ENCODE measurements at places on chromosomes 4 and X.

DNA sequence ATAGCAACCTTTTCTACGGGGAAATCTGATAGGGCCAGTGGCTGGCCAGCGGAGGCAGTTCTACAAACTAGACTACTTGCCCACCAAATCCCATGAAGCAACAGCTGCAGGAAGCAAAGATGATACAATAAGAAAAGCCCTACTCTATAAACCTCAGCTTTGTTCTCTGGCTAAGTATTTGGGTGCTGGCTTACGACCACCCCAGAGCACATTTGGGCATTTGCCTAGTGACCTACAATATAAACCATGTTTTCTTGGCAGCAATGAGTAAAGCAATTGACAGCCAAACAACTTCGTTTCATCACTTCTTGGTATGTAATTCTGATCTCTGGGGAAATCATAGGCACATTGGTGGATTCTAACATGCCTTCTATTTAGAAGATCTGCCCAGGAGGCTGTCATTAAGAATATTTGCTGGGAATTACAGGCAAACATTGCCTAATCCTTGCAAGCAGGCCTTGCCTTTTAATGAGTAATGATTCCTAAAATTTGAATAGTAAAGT lies 7.5 kb upstream of the LHFPL1 start:
- no peak for DNase-seq

GRCh38 chr4:87088186-87088585 lies 132.2 kb downstream of the KLHL8 start:
- no peak for DNase-seq

GRCh38 chr4:40254608-40255392 lies 58.0 kb downstream of the RHOH start:
- no peak for DNase-seq

DNA sequence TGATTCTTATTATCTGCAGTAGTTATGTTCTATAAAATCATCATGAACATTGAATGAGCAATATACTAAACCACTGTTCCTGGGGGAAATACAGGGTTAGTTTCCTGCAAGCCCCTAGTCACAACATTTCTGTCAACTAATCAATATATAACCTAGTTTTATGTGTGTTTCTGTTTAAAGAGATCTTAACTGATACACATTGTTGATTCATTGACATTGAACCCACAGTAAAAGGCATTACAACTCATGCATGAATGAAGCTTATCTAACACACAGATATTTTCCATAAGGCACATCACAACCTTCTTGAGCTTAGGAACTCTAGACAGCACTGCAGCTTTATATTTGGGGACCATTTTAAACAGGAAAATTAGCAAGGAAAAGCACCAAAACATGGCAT lies 134.2 kb downstream of the CAMK2D start:
- DNase-seq, result no peak

- no peak for DNase-seq
Observed at GRCh38 chrX:45208121-45208856, 7.6 kb upstream of the DIPK2B start.
